Stimulated activated CD4-positive, alpha-beta T cell treated with anti-CD3 and anti-CD28 coated beads, TNF-alpha, amount 100 ng/mL, for 4 hours (primary cell): ENCODE measurements at places on chromosomes 7 and 10.

DNA sequence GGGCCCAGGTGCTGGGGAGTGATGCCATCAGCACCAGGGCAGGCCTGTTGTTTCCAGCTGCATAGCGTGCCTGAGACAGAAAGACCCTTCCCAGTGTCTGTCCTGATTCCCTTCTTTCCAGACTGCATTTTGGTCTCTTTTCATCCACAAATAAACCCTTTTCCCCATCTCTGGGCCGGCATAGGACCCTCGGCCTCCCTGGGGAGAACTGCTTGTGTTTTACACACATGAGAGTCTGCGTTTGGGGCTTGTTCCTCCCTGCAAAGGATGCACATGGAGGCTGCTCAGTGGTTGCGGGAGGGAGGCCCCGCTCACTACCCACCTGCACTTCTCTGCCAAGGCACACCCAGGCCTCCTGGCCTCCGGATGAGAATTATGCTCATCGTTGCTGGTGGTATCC is 5.8 kb upstream of the MMP21 start:
- no peak for DNase-seq

DNA sequence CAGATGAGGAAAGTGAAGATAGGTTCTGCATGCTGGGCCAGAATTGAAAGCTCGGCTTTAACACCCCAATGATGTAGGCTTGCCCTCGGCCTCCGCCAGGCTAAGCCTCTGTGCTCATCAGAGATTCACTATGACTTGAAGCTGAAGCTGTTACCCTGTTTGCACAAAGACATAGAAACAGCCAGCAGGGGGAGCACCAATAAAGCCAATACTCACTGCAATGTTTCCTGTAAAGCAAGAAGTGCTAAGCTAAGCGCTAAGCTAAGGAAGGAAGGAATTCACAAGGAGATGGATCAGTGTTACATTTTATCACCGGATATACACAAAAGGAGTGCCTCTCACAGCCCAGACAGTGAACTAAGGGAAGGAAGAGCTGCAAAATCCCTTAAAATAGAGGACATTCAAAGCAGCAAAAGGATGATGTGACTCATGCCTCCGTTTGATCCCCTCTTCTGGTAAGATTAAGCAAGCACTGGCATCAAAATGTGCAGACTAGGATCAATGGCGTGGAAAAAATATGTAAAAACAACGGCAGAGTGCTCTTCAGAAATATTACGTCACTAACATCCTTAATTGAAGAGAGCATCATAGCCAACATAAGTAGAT is 153.8 kb downstream of the COBL start:
- peak; percentile 13 for DNase-seq

DNA sequence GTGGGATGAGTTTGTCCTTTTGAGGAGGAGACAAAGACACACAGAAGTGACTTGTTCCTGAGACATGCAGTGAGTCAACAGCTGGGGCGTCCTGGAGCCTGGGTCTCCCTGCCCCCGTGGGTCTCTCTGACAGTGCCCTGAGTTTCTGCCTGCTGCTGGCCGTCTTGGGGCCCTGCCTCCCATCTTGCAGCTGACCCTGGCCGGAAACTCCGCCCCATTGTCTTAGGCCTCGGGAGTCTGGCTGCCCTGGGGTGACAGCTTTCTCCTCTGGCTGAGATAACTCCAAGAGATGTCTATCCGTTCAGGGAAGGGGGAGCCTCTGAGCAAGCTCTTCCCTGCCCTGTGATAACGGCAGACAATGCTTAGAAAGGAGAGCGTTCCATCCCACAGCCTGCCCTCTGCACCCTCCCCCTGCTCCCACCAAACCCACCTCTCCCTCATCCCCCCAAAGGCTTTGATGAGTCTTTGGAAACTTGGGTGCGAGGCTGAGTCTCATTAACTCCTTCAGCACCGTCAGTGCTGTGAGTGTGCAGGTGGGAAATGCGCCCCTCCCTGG is 69.5 kb upstream of the PODXL start:
- no peak for DNase-seq

GRCh38 chr7:130611218-130611617 is 57.3 kb downstream of the COPG2 start:
- no peak for DNase-seq

DNA sequence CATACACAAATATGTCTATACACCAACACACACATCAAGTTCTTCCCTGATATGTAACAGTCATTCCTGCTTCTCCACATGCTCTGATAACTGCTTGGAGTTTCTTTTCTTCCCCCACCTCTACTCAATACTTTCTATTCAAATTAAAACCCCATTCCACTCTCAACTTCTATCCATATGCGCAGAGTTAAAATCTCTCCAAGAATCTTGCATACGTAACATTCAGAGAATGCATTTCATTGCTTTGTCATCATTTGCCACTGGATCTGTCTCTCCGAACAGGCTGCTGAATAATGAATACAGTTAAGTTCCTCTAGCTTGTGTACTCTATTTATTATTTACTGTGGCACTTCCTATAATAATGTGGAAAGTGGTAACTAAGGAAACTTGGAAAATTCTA is 68.8 kb downstream of the DGKB start:
- DNase-seq, result no peak

GRCh38 chr10:43845121-43845520 is 196.4 kb upstream of the ZNF32 start:
- DNase-seq, result no peak

DNA sequence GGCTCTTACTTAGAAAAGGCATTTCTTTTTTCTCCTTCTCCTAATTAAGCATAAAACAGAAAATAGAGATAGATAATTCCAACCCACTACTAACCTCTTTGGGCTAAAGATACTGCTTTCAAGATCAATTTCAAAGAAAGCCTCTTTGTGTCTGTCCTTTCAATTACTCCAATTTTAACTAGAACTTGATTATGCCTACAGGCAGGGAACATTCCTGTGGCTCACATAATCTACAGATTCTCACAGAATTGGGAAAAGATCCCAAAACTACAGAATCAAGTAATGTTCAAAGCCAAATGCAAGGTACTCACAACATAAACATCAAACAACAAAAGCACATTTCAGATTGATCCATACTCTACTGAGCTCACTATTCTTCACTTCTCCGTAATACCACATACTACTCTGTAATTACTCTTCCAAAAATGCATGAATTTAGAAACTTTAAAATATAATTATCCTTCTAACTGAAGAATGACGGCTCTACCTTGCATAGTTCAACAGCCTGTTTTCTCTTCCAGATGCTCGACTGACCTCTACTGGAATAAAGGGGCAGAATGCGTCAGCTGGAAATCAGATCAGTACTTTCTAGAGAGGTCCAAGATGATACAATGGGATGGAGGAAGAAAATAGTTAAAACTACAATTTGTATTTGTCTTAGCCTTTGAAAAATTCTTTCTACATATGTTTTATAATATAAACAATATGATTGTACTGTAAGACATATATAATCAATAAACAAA is 3.9 kb downstream of the MTERF1 start:
- DNase-seq, result no peak

DNA sequence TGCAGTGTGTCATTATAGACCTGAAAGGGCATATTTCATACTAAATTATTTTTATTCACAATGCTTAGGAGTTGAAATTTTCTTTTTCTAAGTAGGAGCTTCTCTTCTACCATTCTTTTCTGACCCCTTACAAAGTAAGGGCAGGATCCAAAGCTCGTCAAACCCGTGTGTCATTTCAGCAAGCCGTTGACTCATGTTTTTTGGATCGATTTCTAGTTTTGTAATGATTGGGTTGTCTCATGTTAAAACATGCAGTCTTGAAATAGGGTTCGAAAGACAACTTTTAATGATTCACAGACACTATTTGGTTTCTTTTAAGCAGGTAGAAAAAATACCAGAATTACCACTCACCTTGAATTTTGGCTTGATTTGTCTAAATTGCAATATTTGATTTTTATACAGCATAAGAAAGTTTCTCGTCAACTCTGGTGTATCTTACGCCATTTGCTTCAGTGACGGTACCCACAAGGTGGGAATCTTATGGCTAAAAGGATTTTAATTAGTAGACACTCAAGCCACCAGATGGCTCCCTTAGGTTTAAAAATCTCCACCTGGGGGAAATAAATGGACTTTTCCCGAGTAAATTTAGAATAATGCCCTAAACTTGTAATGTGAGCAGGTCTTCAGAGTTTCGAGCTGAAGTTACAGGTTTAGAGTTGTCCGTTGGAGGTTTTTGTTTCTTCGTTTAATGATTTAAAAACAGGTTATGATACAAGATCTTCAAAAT is 283.4 kb downstream of the CCDC3 start:
- DNase-seq, result no peak

GRCh38 chr7:127252778-127253280 is at the start of gene GRM8:
TSS of gene GRM8 (minus strand) at chr7:127252941.
- DNase-seq, result no peak

- no peak for DNase-seq
Measured at GRCh38 chr7:103888603-103889153, 100.8 kb downstream of the RELN start.

DNA sequence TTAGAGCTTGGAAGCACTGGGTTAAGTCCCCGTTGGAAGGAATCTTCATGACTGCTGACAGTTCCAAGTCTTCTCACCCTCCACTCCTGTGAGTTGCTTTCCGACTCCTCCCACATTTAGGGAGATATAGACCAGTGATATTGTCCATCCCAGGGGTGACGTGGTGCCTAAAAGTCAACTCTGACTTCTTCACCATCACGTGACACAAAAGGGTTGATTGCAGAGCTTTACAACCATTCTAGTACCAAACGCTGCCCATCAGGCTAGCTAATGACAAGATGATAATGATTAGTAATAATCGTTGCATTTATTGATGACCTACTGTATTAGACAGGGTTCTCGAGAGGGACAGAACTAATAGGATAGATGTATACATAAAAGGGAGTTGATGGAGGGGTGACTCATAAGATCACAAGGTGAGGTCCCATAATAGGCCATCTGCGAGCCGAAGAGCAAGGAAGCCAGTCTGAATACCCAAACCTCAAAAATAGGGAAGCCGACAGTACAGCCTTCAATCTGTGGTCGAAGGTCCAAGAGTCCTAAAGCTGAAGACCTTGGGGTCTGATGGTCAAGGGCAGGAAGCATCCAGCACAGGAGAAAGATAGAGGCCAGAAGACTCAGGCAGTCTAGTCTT is 85.3 kb upstream of the CARD11 start:
- DNase-seq, result no peak

DNA sequence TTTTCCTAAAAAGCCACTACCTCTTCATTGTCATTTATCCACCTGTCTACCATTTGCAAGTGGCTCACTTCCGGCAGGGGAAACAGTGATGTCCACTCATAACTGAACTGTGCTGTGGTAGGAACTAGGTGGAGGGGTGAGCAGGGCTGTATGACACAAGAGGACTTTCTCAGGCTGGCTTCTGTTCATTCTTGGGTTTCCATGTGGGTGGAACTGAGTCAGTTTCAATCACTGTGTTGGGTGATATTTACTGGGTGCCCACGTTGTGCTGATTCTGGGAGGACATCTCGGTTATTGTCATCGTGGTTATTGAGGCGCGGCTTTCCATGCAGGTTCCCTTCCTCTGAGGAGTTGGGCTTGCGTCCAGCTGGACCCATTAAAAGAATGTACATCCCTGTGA is 38.8 kb downstream of the RAMP3 start:
- no peak for DNase-seq

DNA sequence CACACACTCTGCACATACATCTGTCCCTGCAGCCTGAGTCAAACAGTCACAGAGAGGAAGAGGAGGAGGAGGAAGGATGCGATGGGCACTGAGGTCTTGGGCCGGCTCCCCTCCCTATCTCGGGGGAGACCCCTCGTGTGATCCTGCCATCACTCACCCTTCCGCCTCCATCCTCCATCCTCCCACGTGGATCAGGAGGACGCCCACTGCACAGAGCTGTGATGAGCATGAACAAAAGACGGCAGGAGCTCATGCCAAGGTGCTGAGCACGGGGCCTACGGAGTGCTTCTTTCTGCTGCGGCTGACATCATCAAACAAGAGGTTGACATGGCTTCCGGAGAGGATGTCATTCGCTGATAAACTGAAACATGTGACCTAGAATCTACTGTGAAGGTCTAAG is 68.0 kb downstream of the DIP2C start:
- no peak for DNase-seq

DNA sequence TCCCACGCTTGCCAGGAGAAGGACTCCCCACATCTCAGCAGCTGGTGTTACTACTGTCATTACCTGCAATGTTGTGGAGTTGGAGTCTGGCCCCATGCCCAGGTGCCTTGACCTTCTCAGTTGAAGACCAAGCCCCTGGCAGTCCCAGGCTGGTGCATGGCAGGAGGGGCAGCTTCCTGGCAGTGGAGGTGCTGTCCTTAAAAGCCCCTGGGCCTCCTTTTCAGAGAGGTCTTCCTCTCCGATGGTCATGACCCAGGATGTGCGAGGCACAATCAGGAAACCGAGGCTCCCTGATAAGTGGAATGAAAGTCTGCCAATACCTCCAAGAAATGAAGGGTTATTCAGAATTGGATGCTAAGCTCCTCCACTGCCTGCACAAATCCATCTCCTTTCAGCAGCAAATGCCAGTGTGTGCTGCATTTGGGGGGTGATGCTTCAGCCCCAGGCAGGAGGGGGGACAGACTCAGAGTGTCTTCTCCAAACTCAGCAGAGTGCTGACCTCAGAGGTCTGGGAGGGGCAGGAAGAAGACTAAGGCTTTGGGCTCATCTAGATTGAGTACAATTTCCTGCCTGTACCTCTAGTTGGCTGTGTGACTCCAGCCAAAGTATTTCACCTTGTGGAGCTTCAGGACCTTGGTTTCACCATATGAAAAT is 97.0 kb upstream of the DDC start:
- no peak for DNase-seq

DNA sequence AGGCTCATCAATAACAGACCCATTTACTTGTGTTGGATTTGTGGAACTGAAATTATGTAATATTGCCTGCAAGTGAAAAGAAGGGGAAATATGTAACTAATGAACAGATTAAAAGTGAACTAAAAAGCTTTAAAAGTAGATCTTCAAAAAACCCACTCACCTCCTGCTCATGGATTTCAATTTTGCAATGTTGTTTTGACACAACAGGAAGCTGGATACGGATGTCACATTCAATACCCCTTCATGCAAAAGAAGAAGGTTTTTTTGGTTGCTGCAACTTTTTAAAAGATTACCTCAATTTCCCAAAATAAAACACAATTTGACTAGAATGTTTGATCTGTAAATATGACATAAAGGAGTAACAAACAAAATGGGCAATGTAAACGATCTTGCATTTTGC is 3.3 kb downstream of the MKI67 start:
- no peak for DNase-seq

GRCh38 chr7:1566687-1567048 is 3.2 kb downstream of the PSMG3 start:
- no peak for DNase-seq

- DNase-seq, result no peak
Measured at GRCh38 chr10:101766753-101767599, 8.9 kb downstream of the FGF8 start.

DNA sequence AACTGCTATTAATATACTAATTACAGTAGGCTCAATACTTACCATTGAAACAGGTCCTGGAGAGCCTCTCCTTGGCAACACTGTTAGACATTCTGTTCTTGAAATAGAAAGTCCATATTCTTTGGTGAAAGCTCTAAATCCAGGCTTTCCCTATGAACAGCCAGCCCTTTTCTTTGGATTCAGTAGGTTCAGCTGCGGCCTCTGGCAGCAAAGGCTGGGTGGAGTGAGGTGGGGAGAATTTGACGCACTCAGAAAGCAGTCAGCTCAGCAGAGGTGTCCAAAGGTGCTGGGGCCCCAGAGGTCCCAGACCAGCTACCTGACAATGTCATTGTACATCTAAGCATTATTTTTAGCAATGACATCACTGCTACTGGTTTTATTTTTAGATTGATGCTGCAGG is 146.1 kb downstream of the GRK5 start:
- no peak for DNase-seq

GRCh38 chr10:16986082-16986405 is 143.6 kb downstream of the CUBN start:
- DNase-seq, result no peak

- no peak for DNase-seq
Measured at GRCh38 chr10:101485207-101485606, 102.8 kb downstream of the POLL start.
